ENCODE measurements at places on chromosomes 7 and 10.

GRCh38 chr7:132666774-132667172, 90.5 kb upstream of the PLXNA4 start:
- DNase-seq: no peak

GRCh38 chr7:44087911-44088838, 5.8 kb upstream of the POLM start:
- DNase-seq: no peak

- DNase-seq: no peak
Measured at GRCh38 chr7:13041368-13041988, 354.0 kb downstream of the ARL4A start.

DNA sequence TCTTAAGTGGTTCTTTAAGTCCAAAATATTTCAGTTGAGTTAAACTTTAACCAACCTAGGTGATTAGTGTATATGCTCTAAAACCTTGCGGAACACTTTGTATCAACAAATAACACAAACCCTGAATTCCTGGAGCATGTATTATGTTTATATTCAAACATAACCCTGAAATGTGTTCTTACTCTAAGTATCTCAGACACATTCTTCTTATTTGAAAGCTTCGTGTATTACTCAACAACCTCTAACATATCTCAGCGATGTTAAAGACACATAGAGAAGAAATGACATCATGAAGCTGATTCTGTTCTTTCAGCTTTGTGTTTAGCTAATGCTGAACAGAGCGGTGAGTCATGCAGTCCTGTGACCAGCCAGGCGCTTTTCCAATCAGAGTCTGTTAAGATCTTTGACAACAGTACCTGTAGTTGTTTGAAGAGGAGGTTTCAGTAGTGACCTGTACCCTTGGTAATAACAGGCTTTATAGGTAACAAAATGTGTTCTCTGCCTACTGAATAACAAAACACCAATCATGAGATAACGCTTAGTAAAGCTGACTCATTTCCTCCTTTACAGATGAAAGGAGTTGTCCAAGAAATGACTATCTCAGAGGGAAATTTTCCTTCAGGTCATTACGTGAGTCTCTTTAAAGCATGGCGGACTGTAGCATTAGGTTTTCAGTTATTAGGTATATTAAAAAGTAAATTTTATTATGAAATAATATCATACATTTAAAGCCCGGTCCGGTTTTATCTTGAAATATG, 67.3 kb upstream of the KLF6 start:
- no peak for DNase-seq
